ENCODE measurements at places on chromosomes 6 and 20. TPM values are rescaled to one million over a fixed set of nuclear protein-coding genes. Genes with fewer than 3 reads are reported as not detected.

FAM83C gene
- not detected for total RNA-seq

GRCh38 chr6:17842934-17843821 lies 136.5 kb upstream of the NUP153 start:
- no peak for DNase-seq

DNA sequence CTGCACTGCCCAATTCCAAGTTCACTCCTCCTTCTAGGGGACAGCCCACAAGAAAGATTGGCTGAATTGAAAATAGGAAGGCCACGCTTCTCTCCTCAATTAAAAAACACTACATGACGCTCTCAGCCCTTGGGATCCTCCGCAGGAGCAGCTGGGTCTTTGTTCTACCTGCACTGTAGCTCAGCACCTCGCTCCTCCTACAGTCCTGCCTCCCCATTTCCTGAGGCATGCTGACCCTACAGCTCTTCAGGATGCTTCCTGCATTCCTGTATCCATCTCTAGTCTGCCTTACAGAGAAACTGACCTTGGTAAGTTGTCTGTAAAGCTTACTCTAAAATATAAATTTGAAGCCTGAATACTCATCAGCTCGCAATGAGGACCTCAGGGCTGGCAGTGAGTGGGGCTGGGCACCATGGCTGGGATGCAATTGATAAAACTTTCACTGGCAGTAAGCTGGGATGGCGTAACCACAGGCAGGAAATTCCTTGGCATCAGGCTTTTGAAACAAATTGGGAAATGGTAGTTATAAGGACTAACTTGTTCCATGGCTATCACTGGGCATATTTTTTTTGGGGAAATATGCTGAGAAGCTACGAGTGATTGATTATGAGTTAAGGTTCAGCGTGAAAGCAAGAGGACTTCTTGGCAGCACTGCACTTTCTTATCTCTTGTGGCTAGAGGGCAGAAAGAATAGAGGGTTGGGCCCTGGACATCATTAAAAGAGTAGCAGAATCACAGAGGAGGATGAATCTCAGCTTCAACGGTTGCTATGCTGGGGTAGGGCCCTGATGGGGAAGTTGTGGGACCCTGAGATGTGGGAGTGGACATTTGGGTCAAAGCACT lies 11.7 kb upstream of the SIRPB1 start:
- DNase-seq: no peak

GRCh38 chr6:33417903-33418689 lies at the start of gene CUTA:
Gene CUTA, minus strand, starts transcription at chr6:33418107. Its CDS starts 107 bp downstream, at chr6:33418000.
- peak; percentile 100 for DNase-seq

FAM209B gene
- total RNA-seq: not detected

DNA sequence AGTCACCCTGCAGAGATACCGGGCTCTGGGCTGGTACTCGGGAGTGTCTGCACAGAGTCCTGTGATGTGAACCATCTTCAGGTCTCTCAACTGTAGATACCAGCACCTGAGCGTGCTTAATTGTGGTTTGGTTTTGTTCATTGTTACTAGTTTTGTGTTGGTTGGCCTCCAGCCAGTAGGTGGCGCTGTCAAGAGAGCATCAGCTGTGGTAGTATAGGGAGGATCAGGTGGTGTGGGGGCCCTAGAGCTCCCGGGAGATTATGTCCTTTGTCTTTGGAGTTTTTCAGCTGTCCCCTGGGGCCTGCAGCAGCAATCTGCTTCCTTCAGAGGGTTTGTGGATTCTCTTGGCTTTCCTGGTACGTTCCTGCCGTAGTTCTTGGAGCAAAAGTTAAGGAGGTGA lies 67.9 kb downstream of the CDYL start:
- no peak for DNase-seq

DNA sequence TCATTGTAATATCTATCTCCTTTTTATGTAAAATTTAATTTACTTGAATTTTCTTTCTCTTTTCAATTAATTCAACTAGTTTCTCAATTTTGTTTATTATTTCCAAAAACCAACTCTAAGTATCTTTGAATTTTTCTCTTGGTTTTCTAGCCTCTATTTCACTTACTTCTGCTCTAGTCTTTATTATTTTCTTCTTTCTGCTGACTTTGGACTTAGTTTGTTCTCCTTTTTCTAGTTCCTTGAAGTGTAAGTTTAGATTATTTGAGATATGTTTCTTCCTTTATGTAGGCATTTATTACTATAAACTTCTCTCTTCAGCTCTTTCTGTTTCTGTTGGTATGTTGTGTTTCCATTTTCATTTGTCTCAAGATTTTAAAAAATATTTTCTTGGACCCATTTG lies 70.8 kb downstream of the TNFAIP3 start:
- DNase-seq: no peak

DNA sequence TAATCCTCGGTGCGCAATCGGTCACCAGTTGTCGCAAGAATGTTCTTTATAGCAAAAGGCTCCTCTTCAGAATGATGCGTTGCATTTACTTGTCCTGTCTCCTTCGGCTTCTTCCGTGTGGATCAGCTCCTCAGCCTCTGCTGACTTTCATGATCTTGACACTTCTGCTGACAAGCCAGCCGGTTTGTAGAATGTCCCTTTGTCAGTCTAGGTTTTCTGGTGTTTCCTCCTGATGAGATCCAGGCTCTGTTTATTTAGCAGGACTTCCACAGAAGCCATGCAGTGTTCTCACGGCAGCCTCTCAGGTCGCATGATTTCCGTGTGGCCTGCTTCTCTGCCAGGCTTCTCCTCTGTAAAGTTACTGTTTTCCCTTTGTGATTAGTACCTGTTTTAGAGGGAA lies 66.9 kb downstream of the STX11 start:
- peak; percentile 17 for DNase-seq

DEFB114 gene
- total RNA-seq: not detected

DNA sequence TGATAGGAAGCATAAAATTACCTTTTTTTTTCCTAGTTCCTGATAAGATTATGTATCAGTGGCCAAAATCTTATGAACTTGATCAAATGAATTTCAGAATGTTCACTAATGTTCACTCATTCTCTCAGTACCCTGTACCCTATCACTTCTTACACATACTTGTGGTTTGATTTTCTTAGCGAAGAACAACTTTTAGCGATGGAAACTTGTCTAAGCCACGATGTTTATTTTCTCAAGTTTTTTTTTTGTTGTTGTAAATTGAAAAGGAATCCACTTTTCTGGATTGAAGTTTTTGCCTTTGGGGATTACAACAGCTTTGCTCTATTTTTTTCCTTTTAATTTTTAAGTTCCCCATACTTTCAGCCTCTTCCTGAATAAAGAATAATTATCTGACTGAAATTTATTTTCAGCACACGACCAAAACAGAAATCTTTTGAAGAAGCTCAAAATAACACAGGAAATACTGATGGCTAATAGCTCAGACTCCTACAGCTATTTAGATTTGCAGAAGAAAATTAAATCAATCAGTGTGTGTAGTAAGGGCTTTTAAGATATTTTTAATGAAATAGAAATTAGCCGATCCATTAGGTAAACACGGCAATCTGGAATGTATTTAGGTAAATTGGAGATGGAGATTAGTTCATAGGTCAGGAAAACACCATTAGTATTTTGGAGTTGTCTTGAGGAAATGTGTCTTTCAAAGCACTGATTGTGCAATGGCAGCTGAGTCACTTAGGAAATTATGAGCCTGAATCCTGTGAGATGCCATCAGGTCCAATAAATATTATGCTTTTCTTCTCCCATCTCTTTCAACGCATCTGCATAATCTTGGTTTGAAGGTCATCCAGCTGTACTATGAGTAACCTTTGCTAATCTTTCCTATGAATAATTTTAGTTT lies 217.5 kb downstream of the GJA1 start:
- peak; percentile 69 for DNase-seq

DNA sequence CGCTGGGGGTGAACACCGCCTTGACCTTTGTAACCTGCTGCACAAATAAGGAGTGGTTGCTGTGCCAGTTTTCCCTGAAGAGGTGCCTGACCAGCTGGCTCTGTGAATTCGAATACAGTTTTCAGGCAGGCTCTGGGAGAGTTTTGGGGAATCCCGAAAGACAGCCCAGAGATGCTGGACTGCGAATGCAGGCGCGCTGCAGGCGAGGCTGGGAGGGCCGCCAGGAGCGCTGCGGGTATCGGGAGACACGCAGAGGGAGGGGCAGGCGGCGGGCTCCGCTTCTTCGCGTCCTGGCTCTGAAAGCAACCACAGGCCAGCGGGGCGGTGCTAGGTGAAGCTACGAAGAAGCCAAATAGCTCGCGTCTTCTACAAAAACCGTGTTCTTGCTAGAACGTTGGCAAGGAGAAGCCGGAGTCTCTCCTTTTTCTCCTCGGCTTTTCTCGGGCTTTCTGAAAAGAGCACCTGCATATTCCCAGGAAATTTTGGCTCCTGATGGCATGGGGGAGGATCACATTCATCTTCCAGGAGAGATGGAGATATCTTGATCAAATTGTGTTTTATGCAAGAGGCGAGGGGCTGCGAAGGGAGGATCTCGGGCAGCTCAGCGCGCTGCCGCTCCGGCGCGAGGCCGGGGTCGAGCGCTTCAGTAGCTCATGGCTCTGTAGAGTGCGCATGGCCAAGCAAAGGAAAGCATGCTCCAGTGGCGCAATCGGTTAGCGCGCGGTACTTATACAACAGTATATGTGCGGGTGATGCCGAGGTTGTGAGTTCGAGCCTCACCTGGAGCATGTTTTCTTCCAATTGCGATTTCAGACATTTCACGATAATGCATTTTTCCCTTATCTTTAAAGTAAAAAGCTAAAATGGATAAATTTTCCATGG lies 158.1 kb upstream of the ZNF184 start:
- DNase-seq: peak; percentile 71

FBXL4 gene
- total RNA-seq: 13.5 TPM

RIPOR2 gene
- 18.5 TPM for total RNA-seq

CTAGE9 gene
- not detected for total RNA-seq

GRCh38 chr6:114068771-114069170 lies 97.8 kb upstream of the HDAC2 start:
- DNase-seq: peak; percentile 29

DNA sequence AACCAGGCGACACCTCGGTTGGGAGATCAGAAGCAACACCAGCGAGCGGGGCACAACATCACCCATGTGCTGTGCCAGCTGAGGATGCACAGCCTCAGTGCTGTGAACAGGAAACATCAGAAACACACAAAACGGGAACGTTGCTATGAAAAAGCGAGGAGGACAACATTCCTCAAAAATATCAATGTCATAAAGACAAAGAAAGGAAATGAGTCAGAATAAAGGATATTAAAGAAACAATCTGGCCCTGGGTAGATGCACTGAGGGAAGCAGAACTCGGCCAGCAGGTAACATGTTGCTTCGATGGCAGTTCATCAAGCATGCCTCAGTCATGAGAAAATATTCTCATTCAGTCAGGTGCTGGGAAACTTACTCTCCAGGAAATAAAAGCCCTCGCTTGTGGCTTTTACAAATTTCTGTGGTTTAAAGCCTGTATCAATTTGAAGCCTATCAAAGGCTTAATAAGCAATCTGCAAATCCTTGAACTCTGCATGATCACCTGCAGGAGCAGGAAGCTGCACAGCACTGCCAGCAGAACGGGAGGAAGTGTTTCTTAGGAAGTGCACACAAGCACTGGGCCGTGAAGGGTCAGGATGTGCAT lies 77.5 kb downstream of the GINS1 start:
- no peak for DNase-seq

DNA sequence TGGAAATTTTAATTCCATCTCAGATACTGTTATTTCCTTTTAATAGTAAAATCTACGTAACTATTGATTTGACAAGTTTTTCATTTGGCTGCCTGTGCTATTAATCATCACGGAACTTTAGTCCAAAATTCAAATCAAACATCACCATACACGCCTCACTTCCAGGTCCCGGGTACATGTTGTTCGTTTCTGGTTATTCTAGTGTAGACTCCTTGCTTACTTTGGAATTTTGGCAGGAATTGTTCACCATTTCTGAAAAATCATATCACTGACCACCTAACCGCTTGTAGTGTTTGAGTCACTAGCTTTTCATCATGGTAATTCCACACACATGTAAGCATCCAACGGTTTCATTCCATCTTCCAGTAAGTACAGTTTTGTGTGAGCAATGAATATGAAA lies 98.0 kb upstream of the NHSL1 start:
- no peak for DNase-seq

GRCh38 chr20:61957961-61958715 lies 107.5 kb downstream of the TAF4 start:
- DNase-seq: no peak

GRCh38 chr20:31580706-31581105 lies 24.4 kb upstream of the ID1 start:
- no peak for DNase-seq

DNA sequence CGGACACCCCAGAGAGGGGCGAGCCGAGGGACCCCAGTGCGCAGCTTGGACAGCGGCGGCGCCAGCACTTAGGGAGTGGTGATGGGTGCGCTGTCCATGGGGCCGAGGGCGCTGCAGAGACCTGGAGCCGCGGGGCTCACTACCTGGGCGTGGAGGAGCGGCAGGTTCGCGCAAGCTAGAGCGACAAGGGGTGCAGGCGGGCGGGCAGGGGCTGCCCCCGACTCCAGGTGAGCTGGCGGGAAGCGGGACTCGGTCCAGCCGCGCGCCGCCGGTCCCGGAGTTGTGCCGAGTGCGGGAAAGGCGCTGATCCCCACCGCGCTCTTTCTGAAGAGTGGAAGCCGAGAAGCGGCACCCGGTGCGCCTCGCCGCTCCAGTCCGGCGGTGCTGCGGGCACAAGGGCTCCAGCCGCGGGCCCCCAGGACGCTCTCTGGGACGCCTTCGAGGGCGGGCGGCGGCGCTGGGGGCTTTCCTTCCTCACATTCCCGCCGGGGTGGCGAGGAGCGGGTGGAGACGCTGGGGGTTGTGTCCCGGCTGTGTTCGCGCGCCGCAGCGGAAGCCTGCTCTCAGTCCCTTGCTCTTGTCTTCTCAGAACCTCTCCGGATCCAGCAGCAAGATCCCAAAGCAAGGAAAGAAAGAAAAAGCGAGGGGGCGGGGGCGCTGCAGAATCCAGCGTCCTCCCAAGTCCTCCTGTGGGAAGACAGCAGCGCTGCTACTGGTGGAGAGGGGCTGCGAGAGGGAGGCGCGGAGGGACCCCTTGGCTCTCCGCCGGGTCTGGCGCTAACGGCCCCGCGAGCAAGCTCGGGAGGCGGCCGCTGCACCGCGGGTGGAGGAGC lies at the start of gene B3GAT2:
Gene B3GAT2 (minus strand): TSS at position 610 of the 833 bp plus-strand sequence. CDS start 631 bp downstream, outside the sequence.
- peak; percentile 74 for DNase-seq

GRCh38 chr6:111823831-111824607 lies 49.2 kb downstream of the FYN start:
- DNase-seq: peak; percentile 75

- no peak for DNase-seq
These were observed 155.5 kb downstream of the ESR1 start for GRCh38 chr6:151963001-151963400.

DNA sequence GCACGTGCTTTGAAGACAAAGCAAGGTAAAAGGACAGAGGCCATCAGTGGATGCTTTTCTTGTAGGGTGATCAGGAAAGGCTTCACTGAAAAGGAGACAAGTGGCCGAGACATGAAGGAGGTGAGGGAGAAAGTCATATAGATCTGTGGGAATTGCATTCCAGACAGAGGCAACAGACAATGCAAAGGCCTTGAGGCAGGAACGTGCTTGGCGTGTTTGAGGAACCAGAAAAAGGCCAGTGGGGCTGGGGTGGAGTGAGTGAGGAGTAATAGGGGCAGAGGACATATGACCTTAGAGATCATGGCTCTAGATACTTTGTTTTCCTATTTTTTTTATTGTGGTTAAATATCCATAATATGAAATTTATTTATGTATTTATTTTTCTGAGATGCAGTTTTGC lies 10.5 kb upstream of the SALL4 start:
- DNase-seq: no peak

- no peak for DNase-seq
These were observed 64.5 kb upstream of the HIVEP1 start for GRCh38 chr6:11947575-11947974.

- DNase-seq: no peak
These were observed 1207.2 kb upstream of the CITED2 start for GRCh38 chr6:140581601-140582000.

KIAA1755 gene
- 1.9 TPM for total RNA-seq

AAR2 gene
- 27.6 TPM for total RNA-seq

GRCh38 chr6:168495636-168496035 lies 54.7 kb downstream of the SMOC2 start:
- no peak for DNase-seq

All from lung (tissue), 17 donors.